Stimulated activated naive CD4-positive, alpha-beta T cell treated with Interleukin-2 at 50 U/mL for 16 hours (primary cell): ENCODE measurements at places on chromosomes 4 and X.

- DNase-seq: no peak
Measured at GRCh38 chr4:2341261-2341841, 77.1 kb downstream of the ZFYVE28 start.

GRCh38 chr4:147009875-147010274, 64.2 kb upstream of the TTC29 start:
- DNase-seq: no peak

DNA sequence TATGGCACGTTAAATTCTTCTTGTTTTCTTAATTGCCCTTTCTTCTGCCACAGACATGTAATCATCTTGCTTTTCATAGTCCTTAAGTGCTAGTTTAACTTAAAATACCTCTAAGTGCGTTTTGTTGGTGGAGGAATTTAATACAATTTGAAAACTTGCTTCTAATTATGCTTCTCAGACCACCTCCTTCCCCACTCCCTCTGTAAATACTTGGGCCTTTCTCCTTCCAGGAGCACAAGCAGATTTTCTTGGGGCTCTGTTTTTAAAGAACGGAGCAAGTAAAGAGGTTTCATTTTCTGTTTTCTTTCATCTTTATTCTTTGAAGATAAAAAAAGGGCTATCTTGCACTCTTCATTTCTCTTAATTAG, 559 bp upstream of the PCDH18 start:
- no peak for DNase-seq

DNA sequence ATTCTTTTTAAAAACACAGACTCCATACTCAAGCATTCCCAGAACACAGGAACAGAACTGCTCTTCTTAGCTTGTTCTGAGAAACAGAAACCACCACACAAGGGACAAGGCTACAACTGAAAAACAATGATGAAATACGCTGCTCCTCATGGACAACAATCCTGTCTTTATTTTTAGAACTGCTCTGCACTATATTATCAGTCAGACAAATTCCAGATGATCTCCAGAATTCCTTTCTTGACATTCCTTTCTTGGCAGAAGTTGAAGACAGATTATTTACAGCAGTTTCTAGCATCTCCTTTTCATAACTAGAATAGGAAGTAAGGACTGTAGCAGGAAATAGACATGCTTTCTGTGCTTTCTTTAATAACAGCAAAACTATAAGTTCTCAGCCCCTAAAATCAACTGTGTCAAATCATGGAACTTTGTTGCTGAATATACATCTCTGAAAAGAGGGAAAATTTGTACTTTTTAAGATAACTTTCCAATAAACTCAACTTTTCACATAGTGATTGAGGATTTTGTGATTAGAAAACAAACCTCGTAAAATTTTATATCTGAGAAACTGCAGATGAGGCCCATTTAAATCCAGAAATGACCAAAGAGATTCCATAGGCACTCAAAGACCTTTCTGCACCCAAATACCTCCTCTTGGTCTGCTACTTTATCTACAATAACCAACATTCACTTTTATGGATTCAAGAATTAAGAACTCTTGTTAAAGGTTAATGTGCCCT, 35.9 kb downstream of the ANTXR2 start:
- no peak for DNase-seq
